Lower lobe of right lung (tissue), 2 donors: ENCODE measurements at places on chromosomes 12 and 14.

DNA sequence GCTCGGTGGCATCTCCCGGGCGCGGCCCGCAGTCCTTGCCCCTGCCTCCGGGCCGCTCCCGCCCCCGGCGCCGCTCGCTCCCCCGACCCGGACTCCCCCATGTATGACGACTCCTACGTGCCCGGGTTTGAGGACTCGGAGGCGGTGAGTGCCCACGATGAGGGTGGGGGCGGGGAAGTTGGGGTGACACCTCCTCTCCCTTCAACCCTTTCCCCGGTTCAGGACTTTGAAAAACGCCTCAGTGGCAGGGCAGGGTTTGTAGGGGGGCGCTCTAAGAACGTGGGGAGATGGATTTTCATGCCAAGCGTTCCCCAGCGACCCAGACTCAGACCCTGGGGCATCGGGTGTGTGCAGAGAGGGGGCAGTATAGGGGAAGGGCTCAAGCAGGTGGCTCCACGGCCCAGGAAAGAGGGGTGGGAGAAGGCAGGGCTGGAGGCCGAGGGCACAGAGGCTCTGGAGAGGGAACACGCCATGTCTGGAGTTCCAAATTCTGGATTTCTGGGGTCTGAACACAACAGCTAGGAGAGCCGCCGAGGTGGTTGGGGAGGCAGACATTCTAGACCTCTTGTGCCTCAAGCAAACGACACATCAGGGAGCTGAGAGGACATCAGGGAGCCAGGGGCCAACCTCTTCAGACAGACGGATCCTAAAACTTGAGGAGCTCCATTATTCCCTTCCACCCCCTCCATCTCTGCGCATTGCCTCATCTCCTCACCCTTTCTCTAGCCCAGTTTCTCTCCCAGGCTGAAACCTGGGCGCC, 715 bp downstream of the CACNB3 start:
- DNase-seq, result no peak

DNA sequence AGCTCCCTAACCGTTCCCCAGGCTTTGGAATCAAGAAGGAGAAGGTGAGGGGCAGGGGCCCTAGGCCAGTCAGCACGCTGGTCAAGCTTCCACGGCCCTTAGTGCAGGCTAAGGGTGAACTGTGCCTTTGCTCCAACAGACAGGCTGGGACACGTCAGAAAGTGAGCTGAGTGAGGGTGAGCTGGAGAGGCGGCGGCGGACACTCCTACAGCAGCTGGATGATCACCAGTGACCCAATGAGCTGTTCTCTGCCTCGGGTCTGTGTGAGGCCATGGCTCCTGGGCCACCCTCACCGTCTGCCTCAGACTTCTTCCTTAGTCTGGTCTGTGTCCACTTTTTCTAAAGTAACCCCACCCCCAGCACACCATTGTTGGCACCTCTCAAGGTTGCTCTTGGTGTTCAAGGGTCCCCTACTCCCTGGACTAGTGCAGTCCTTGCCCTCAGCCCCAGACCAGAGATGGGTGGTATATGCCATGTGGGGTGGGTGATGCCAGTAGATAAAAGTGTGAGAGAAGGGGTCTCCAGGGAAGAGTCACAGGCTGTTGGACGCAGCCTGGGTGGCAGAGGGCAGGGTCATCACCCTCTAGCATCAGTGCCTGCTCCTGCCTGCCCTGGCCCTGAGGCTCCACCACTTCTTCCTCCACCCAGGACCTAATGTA, 20.7 kb downstream of the PRPF40B start:
- no peak for DNase-seq

GRCh38 chr14:48435221-48435620, 759.8 kb upstream of the MDGA2 start:
- DNase-seq, result no peak

- DNase-seq, result no peak
Measured at GRCh38 chr14:52018252-52018651, 28.9 kb downstream of the RTRAF start.

DNA sequence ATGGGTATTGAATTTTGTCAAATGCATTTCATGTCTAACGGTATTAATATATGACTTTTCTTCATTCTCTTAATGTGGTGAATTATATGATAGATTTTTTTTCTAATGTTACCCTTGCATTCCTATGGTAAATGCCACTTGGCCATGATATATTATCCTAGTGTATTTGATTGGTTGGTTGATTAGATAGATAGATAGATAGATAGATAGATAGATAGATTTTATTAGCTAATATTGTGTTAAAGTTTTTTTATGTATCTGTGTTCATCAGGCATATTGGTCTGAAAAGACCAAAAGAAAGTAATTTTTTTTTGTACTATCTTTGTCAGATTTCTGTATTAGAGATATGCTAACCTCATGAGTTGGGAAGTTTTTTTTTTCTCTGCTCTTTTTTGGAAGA, 124.6 kb downstream of the TGFB3 start:
- DNase-seq, result no peak

GRCh38 chr12:11752403-11753149, 103.1 kb downstream of the ETV6 start:
- DNase-seq, result no peak
